ENCODE measurements at places on chromosomes 1 and 21.
A peak's percentile ranks its signal among the peaks of the same experiment; 100 is the strongest.

DNA sequence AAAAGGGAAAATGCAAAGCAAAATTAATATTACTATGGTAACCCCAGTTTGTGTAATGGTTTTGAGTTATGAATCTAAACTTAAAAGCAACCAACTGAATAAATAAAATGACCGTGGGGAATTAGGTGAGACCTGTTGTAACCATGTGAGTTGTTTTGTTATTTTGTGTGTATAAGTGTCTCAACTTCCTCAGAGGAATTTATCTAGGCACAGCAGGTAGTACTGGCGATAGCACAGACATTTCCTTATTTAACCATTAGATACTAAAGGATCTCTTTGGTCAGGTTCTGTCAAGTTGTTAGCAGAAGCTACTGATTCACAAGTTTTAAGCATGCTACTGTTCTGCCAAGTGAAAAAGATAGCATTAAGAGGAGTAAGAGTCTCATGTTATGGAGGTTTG, 39.3 kb upstream of the LRRC7 start:
- DNase-seq, result no peak

- DNase-seq, result no peak
Observed at GRCh38 chr1:53638360-53639035, 100.5 kb downstream of the GLIS1 start.

DNA sequence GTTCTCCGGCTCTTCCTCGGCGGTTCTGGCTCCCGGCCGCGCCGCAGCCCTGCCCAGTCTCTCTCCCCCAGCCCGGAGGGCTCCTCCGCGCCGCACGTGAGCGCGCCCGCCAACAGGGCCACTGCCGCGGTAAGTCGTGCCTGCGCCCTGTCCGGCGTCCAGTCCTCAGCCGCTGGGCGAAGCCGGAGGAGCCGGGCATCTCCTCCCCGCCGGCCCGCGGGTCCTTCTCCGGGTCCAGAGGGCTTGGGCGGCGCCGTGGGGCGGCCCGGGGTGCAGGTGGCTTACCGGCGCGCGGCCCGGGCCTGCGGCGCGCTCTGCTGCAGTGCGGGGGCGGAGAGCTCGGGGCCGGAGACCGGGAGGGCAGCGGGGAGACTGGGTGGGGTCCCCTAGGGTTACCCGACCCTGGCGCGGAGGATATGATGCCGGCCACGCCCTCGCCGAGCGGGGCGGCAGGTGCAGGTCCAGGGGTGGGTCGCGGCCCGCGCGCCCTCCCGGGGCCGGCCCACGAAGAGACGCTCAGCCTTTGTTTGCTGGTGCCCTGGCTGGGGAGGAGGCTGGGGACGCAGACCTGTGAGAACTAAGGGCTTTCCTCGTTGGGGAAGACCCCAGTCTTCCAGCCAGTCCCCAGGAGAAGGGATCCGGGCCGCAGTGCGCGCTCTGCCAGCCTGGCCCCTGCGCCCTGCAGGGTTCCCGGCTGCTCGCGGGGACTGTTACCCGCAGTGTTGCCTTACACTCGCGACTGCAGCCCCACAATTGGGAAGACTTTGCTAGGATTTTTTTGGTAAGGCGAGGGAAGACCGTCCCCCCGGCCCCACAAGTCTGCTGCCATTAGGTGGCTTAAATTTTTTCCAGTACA, at the start of gene DOP1B:
DOP1B (plus strand) TSS at position 10 of the 856 bp plus-strand sequence. CDS start 7,910 bp downstream, outside the sequence.
- DNase-seq, result peak; percentile 10

DNA sequence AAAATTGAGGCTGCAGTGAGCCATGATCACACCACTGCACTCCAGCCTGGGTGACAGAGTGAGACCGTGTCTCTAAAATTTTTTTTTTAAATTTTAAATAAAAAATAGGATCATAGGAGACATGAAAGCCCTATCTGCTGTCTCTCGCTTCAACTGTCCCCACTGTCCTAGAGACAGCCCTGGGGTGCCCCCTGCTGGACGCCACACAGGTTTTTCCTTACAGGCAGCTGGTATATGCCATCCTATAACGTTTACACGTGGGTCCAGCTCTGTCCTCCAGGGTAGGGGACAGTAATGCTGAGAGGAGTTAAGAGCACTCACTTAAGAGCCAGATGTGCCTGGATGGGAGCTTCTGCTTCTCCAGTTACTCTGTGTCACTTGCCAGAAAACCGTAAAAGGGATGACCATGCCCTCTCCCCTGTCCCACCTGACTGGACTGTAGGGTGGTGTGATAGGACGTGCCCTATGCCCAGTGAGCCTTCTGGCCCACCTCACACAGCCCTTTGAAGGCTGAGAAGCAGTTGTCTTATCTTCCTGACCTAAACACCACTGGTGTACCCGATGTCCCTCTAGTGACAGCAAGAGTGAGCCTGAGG, 8.5 kb downstream of the FBXO2 start:
- DNase-seq, result peak; percentile 73

GRCh38 chr1:233294913-233295236, 650 bp downstream of the PCNX2 start:
- peak; percentile 81 for DNase-seq

DNA sequence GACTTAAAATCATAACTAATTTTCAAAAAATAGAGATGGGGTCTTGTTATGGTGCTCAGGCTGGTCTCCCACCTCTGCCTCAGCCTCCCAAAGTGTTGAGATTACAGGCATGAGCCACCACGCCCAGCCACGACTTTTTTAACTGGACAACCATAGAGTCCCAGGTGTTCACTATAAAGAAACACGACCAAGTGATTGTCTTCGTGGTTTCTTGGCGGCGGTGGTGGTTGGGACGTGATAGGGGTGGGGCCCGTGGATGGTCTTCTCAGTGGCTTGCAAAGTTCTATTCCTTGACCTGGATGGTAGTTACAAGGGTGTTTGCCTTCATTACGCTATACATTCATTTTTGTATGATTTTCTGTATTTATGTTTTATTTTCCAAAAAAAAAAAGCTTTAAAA, 34.6 kb upstream of the COX20 start:
- no peak for DNase-seq

DNA sequence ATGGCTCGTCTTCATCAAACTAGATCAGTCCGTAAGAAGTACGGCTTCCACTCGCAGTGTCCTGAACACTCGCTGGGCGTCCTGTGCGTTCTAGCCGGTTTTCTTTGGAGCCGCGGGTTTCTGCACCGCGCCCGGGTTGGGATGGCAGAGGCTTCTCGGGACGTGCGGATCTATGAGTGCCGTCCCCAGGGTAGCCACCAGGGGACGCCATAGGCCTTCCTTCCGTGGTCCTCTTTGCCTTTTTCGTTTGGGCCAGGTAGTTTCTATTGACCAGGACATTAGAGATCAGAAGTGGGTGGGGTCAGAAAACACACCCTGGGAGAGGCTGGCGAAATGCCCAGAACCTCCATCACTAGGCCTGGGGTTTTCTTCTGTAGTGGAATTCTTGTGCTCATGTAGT, 273.8 kb downstream of the FAM72C start:
- peak; percentile 24 for DNase-seq

DNA sequence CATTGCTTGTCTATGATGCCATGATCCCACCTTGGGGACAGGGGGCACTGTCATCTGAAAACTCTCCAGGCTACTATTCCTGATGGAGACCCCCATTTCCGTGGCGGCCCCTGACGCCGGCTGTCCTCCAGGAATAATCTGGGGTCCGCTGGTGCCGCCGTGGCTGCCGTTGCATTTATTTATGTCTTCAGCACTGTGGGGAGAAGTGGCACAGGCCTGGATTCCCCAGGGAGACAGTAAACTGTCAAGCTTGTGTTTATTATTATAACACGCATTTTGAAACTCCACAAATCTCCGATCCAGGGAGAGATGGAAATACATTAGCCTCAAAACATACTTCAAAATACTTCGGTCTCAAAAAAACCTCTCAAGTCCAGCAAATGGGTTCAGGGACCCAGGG, 126.9 kb upstream of the C1orf174 start:
- no peak for DNase-seq

GRCh38 chr1:30684881-30685795, 38.2 kb downstream of the MATN1 start:
- DNase-seq, result no peak

DNA sequence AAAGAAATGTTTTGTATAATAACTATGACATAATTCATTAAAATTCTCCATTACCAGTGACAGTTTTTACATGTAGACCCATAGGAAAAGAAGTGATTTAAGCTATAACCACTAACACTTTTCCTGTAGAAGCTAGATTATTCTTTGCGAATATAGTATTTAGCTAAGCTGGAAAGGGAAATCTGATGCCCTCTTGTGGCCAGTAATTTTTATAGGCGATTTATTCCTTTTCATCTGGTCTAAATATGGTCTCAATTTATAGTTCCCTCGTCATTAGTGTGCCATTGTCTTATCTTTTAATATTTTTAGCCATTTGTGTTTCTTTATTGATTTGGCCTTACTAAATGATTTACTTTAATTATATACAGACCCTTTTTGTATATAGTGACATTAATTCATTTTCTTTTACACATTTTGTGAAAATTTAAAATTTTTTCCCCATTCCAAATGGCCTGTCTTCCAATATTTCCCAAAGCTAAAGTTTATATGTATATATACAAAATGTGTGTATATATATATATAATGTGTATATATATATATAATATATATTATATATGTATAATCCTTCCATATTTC, 26.7 kb downstream of the BTG3 start:
- DNase-seq, result peak; percentile 53

- DNase-seq, result peak; percentile 18
Observed at GRCh38 chr1:50667710-50668356, 244.6 kb upstream of the DMRTA2 start.

DNA sequence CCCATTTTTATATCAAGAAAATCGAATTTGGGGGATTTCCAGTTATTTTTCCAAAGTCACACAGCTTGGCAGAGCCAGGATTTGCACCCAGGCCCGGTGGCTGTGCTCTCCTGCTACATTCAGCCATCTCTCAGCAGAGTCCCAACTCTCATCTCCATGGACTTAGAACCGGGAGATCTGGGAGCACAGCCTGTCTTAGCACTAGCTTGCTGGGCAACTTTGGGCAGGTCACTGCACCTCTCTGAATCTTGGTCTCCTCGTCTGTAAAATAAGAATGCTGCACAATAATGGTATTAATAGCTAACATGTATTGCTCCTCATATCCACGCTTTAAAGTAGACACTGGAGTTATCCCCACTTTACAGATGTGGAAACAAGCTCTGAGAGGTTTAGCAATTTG, 47.8 kb upstream of the PAX7 start:
- no peak for DNase-seq

DNA sequence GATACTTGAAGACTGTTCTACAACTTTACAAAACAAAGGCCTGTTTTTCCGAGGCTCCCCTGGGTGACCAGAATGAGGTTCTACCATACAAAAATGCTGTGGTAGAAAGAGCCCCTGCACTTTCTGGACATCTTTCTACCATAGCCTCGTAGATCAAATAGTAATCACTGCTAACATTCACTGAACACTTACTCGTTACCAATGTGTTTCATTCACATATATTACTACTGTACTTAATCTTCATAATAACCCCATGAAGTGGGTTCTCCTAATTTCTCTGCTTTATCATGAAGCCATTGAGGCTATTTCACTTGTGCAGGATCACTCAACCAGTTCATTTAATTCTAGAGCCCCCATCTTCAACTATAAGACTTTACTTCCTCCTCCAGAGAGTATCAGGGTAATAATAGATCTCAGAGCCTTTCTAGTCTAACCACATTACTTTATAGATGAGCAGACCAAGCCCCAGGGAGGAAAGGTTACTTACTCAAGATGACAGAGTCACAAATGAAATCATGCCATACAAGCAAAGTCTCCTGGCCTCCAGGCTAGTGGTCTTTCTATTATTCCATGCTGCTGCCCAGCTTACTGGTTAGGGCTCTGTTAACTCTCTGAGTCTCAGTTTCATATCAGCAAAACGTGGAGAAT, 46.7 kb upstream of the OSBPL9 start:
- DNase-seq, result peak; percentile 35

- no peak for DNase-seq
Observed at GRCh38 chr1:212009561-212009960, 25.8 kb downstream of the INTS7 start.

GRCh38 chr1:224730965-224731364, 114.8 kb downstream of the CNIH3 start:
- DNase-seq, result no peak

DNA sequence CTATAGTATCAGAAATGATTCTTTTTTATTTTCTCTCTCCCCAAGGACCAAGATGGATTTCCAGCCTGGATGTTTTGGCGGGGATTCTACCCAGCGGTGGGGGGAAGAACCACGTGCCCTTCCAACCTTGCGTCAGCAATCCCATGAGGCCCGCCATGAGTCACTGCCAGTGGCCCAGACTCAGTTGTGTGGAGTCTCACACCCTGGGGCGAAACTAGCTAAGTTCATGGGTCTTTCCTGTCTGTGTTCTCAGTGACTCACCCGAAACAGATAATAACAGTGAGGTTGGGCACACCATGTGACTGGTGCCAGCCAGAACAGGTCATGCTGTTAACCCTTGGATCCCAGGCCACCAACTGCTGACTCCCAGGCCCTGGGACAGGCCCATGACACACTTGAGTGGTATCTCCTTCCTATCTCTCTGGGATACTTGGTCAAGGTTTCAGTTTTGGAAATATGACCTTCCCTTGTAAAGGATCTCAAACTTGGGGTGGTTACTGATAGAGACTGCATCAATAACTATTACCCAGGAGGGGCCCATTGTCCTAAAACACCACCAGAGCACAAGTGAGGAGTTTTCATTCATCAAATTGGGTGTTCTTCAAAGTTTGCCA, 98.0 kb upstream of the DUSP10 start:
- peak; percentile 97 for DNase-seq

- no peak for DNase-seq
Observed at GRCh38 chr1:13666317-13666716, 33.7 kb upstream of the PRDM2 start.

GRCh38 chr1:156596426-156596825, 4.8 kb downstream of the NAXE start:
- DNase-seq, result no peak

DNA sequence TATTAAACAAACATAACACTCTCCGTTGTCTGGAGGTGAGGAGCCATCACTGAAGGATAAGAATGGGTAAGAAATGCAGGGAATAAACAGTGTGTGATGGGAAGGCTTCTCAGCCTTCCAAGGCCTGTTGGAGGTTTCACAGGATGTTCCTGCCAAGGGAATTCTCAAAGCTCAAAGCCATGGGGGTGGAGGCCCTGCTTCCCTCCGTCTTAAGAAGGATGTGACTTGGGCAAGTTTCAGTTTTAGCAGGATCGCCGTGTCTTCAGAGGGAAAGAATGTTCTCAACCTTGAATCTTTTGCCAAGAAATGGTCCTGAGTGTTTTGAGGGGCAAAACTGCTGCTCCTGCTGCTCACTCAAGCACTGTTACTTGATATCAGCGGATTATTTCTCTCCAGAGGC, 41.7 kb upstream of the IL20 start:
- peak; percentile 25 for DNase-seq

- DNase-seq, result no peak
Observed at GRCh38 chr1:183736343-183736742, 68.6 kb upstream of the RGL1 start.

All from EL (cell line).